DMS53 (cell line): ENCODE measurements at places on chromosomes 4 and X.
A peak's percentile ranks its signal among the peaks of the same experiment; 100 is the strongest.

DNA sequence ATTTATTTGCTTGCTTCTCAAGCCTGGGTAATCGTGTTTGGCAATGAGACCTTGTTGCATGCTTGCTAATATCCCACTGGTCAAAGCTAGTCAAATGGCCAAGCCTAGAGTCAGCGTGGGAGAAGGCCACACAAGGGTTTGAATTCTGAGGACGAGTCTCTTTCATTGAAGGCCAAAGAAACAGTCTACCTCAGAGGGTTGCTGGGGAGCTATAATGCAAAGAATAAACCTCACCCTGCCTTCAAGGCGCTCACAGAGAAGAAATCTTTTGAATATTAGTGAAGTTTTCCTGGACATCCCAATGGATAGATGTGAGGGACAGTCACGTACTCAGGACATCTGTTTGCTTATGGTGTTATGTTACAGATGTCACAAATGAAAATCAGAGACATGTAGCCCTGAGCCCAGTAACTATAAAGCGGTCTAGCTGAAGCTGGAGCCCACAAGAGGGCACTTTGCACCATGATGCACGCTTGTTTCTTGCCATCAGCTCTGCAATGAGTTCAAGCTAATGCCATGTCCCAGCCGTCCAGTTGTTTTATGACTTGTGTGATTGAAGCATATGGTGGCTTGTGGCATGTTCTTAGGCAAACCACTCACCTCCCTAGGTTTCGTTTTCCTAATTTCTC, 1.1 kb upstream of the TLR3 start:
- DNase-seq: peak; percentile 91

- peak; percentile 74 for DNase-seq
Observed at GRCh38 chr4:67436742-67437141, 108.6 kb downstream of the CENPC start.

- no peak for DNase-seq
Observed at GRCh38 chrX:103953353-103953752, 9.1 kb upstream of the TMSB15B start.

DNA sequence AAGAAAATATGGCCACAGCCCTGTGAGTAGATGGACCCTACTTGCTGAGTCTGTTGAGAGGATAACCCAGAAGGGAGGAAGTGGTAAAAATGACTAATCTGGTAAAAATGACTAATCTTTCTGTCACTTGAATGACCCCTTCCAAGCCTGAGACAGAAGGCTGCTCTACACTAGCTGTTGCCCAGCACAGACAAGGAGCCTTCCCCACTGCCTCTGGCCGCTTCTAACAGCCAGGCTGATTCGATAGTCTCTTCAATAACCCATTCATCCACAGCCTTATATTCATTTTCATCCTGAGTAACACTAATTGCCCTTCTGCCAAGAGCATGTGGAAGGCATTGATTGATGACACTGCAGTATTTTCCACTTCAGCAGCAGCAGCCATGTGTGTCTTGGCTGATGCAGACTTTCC, 18.4 kb downstream of the MAGEB17 start:
- peak; percentile 21 for DNase-seq

GRCh38 chr4:120839974-120840751, 82.4 kb downstream of the PRDM5 start:
- no peak for DNase-seq

- no peak for DNase-seq
Observed at GRCh38 chr4:105686571-105686970, 21.9 kb downstream of the INTS12 start.

DNA sequence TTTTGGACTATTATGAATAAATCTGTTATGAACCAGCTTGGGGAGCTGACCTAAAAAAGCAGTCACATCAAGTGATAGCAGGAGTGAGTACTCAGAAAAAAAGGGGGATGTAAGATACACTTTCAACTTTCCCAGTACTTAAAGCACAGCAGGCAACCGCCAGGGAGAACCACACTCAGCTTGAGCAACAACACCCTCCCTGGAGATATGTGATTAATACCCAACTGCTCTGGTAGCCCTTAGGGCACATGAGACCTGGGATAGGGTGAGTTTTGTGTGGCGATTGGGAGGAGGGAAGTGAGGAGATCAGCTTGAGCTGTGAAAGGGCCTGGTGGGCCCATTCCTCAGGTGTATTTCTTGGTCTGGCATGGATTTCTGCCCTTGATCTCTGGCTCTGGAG, 220.3 kb upstream of the SFRP2 start:
- DNase-seq: no peak

GRCh38 chr4:878796-879728, 53.1 kb downstream of the GAK start:
- no peak for DNase-seq

- peak; percentile 64 for DNase-seq
Observed at GRCh38 chrX:19799319-19800182, 87.8 kb downstream of the SH3KBP1 start.

DNA sequence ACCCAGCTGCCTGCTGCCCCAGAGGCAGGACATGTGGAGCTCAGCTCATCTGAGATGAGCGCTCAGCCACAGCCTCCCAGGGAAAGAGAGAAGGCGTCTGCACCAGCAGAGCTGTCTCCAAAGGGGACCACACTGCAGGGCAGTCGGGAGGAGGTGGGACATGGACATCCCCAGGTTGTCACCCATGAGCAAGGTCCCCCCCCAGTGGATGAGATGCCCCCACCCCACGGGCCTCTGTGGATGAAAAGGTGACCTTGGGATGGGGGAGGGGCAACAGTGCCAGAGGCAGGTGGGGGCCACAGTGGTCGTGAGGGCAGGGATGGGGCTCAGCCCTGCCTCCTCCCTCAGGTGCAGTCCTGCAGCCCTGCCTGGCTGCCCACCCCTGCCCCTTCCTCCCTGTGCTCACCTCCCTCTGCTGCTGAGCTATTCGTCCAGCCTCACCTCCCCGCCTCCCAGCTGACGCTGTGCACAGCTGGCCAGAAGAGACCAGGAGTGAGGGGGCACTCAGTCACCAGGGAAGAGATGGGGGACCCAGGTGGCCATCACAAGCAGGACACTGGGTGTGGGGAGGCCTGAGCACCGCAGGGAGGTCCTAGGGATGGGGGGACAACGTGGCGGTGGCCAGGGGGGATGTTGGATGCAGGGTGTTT, 9.3 kb downstream of the NKX1-1 start:
- no peak for DNase-seq

DNA sequence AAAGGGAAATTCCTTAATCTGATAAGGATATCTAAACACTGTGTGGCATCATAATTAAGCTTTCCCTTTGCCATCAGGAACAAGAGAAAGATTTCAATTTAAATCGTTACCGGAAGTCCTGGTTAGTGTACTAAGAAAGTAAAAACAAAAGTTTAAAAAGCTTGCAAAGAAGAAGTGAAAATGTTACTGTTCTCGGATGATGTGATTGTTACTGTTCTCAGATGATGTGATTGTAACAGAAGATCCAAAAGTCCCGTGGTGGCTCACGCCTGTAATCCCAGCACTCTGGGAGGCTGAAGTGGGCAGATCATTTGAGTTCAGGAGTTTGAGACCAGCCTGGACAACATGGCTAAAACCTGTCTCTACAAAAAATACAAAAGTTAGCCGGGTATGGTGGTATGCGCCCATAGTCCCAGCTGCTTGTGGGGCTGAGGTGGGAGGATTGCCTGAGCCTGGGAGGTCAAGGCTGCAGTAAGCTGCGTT, 62.5 kb downstream of the RGS12 start:
- DNase-seq: no peak

GRCh38 chr4:187172340-187172761, 448.7 kb upstream of the FAT1 start:
- no peak for DNase-seq

DNA sequence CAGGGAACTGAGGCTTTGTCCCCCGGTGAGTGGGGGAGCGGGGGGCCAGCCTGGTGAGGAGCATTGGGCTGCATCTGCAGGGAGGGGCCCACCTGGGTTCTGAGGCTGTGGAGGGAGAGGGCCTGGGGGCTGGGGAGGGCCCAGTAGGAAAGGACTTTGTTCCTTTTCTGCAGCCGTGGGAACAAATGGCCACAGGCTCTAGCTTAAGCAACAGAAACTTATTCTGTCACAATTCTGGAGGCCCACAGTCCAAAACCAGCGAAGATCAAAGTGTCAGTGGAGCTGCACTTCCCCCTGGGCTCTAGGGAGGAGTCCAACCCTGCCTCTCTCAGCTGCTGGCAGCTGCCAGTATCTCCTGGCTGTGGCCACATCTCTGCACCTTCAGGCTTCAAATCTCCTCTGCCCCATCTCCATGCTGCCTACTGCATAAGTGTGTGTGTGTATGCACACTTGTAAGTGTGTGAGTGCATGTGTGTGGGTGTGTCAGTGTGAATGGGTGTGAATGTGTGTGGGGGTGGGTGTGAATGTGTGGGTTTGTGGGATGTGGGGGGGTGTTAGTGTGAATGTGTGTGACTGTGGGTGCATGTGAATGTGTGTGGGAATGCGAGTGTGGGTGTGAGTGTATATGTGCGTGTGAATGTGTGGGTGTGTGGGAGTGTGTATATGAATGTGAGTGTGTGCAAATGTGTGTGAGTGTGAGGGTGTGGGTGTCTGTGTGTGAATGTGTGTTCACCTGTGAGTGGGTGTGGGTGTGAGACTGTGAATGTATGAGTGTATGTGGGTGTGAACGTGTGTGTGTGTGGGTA, 204.5 kb upstream of the PSAPL1 start:
- no peak for DNase-seq

DNA sequence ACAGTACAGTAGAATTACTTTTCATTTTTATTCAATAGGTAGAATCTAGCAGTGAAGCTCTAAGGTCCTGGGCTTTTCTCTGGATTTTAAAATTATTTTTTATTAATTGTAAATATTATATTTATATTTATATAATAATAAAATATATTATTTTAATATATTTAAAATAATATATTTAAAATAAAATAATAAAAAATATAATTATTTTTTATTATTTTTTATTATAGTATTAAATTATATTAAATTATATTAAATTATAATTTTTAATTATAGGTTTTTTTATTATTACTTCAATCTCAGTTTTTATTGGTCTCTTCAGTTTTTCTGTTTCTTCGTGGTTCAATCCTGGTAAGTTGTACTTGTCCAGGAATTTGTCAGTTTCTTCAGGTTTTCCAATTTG, 49.7 kb upstream of the PABPC4L start:
- DNase-seq: no peak

GRCh38 chrX:7158468-7158990, 10.6 kb upstream of the PUDP start:
- no peak for DNase-seq

DNA sequence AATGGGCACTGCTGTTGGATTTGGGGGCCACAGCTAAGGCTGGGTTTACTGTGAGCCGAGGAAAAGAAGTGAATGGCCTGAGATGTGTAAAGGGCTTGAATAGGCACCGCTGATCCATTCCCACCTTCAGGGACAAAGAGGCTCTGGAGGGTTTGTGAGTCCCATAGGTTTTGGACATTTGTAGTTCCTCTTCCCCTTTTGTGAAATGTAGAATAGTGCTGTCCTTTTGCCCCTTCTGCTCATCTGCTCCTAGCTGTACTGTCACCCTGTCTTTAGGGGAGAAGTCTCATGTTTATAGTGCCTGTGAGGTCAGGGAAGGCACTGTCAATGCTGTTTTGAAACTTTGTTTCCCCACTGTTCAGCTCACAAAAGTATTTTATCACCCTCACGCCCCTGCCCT, 26.4 kb upstream of the CLCN4 start:
- DNase-seq: no peak

DNA sequence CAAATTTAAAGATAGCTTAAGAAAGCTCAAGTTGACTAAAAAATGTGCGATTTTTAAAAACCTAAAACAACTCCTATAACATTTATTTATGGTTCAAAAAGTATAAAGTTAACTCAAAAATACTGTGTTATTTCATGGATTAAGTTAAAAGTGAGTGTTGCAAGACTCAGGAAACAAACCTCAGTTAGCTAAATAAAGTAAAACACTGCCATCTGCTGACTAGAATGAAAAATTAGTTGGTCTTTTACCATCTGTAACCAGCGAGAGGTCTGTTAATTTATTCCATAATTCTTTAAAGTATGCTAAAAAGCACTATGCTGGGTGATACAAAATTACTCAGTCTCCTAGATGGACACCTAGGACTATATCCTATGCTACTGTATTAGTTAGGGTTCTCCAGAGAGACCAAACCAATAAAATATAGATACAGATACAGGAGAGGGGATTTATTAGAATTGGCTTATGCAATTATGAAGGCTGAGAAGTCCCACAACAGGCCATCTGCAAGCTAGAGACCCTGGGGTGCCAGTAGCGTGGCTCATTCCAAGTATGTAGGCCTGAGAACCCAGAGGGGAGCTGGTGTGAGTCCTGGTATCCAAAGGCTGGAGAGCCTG, 4.9 kb upstream of the WDFY3 start:
- DNase-seq: peak; percentile 66

GRCh38 chr4:16684097-16684496, 214.3 kb downstream of the LDB2 start:
- DNase-seq: no peak

GRCh38 chr4:138697851-138698250, 317.7 kb upstream of the NOCT start:
- DNase-seq: no peak

GRCh38 chr4:117334451-117335188, 249.2 kb upstream of the TRAM1L1 start:
- DNase-seq: no peak

- no peak for DNase-seq
Observed at GRCh38 chr4:118676128-118676527, 9.1 kb upstream of the METTL14 start.

GRCh38 chr4:55173580-55173979, 48.2 kb upstream of the KDR start:
- DNase-seq: peak; percentile 31

DNA sequence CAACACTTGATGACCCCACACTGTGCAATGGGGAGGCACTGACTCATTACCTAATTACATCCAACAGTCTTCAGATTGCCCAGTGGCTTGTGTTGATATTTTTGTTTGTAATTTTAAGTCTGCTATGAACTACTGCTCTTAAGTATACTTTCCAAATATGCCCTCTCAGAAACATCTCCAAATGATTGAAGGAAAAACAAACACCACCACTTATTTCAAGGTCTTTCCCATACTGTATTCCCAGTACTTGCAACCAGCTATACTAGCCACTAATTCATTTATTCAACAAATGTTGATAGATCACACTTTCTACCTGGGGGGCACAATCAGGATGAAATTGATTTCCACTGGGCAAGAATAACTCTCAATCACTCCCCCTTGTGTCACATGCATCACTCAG, 302.2 kb upstream of the CPEB2 start:
- DNase-seq: no peak

DNA sequence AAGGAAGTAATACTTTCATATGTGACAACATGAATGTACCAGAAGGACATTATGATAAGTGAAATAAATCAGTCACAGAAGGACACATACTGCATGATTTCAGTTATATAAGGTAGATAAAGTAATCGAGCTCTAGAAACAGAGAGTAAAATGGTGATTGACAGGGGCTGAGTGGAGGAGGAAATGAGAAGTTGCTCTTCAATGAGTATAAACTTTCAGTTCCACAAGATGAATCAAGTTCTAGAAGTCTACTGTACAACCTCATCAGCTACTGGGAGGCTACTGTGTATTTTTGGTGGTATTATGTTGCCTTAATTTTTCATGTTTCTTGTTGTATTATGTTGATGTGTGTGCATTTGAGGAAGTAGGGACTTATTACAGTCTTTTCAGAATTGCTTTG, 270.9 kb upstream of the GRIA3 start:
- no peak for DNase-seq
